ENCODE measurements at places on chromosomes 5 and 9.

DNA sequence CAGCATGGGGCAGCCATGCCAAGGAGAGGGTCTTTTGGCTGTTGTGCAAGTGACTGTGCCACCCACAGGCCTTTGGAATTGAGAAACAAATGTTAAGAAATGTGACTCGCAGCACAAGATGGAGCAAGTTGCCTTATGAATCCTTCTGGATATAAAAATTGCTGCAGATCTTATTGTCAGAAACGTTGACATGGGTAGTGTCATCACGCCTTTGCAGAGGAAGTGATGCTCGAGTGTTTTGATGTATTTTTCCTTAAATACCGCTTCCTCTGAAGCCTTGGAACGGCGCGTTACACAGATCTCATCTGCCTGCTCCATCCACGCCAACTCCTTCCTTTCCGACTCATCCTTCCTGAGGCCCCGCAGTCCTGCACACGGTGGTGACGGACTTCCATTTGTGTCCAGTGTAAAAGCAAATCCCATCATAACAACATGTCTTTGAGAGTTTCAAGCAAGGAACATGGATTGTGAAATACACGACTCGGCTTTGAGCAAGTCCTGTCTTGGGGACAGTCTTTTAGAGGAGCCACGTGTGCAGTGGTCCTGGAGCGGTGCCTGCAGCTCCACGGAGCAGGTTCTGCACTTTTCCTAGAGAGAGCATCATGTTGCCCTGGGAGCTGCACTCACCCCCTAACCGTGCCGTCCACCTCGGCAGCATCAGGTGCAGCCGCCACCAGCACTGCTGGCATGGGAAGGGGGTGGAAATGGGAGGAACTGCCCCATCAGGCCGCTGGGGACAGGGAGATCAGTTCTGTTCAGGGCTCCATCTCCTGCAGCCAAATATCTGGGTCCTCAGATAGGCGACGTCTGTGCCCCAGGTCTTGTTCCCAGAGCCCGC lies 15.1 kb downstream of the ROPN1L start:
- no peak for DNase-seq

- DNase-seq = no peak
Observed at GRCh38 chr5:102958481-102959011, 161.4 kb downstream of the GIN1 start.

DNA sequence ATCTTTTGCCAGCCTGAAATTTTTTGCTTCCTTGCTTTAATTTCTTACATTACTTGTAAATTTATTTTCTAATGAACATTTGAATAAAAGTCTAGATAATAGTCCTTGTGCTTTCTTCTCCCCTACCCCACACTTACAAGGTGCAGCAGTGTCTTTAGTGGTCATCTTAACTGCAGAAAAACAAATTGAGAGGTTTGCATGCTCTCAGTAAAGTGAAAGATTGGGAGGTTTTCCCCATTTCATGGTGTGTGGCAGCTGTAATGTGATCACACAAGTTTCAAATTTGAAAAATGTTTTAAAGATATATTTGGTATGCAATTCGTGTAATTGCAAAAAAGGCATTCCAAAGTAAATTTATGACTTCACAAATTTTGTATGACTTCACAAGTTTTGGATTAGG lies 14.7 kb downstream of the APC start:
- DNase-seq = no peak

- no peak for DNase-seq
Observed at GRCh38 chr5:60959156-60959555, 14.2 kb downstream of the NDUFAF2 start.

GRCh38 chr9:114154600-114155102 lies 686 bp upstream of the COL27A1 start:
- no peak for DNase-seq

GRCh38 chr9:84478996-84479395 lies 138.4 kb upstream of the SLC28A3 start:
- no peak for DNase-seq

- no peak for DNase-seq
Observed at GRCh38 chr9:93119953-93120845, 13.9 kb downstream of the NINJ1 start.

GRCh38 chr5:65047225-65047624 lies 278.5 kb downstream of the CWC27 start:
- no peak for DNase-seq

GRCh38 chr5:17487174-17487512 lies 10.9 kb upstream of the TAF11L2 start:
- DNase-seq = no peak

DNA sequence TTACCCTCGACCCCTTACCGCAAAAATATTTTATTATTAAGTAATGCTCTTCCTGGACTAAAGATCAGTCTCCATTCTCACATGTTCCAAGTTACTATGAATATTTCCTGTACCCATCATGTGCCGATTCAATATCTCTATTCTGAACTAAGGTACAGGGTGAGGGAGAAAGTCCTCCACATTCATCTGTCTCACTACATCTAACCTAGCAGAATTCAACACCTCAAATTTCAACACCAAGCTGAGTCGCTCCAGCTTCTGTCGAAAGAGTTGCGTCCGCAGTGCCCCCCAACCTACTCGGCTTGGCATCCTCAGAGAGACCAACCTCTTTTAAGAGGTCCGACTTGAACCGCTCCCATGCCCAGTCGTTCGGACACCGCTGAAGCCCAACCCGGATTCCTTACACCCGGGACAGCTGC lies 1.0 kb downstream of the CERT1 start:
- DNase-seq = no peak

- no peak for DNase-seq
Observed at GRCh38 chr9:70260606-70261005, 1.8 kb downstream of the SMC5 start.

DNA sequence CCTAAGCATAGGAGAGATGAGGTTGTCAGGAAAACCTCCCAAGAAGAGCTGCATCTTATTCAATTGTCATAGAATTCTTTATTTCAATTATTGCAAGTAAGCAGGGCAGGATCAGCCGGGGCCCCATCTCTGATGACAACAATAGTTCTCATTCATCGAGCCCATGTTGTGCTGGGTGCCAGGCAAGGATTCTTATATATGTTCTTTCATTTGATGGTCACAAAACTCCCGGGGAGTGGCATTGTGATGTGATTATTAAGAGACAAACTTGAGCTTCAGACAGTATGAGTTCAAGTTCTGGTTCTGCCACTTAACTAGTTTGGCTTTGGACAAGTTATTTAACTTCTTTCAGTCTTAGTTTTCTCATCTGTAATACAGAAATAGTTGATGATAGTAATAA lies 8.5 kb downstream of the FUBP3 start:
- no peak for DNase-seq

DNA sequence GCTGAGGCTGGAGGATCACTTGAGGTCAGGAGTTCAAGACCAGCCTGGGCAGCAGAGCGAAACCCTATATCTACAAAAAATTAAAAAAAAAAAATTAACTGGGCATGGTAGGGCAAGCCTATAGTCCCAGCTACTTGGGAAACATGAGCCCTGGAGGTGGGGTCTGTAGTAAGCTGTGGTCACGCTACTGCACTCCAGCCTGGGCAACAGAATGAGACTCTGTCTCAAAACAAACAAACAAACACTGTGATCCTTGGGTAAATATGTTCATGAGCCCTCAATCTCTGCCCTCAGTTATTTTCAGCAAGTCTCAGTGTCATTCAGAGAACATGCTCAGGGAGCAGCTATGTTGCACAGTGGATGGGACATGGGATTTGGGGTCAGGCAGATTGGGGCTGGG lies 76.2 kb downstream of the PTTG1 start:
- DNase-seq = no peak

GRCh38 chr5:95380103-95380628 lies 11.0 kb upstream of the FAM81B start:
- no peak for DNase-seq

GRCh38 chr9:120778758-120779157 lies 14.5 kb downstream of the FBXW2 start:
- no peak for DNase-seq

- no peak for DNase-seq
Observed at GRCh38 chr9:7507566-7508270, 291.9 kb downstream of the DMAC1 start.

DNA sequence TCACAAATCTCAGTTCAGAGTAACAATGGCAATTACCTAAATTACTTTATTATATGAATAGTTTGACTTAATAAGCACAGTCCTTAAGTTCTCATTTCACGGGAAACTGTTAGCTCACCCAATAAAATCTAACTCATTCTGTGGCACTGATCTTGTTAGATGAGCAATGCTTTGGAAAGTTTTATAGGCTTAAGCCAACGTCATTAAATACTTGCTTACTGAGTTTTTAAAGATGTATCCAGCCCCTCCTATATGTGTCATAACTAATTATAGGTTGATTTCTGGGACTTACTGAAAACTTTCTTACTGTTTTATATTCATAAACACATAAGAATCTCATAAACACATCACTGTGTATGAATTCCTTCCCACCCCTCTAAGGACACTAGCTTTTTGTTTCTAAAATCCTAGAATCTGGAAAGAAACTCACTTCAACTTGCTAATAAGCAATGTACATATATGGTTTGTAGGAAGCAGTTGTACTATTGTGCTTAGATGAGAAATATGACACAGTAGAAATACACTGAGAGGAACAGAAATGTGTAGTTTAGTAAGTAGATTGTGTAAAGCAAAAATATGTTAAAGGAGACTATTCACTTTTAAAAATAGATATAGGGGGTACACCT lies 14.1 kb upstream of the MARCOL start:
- no peak for DNase-seq

DNA sequence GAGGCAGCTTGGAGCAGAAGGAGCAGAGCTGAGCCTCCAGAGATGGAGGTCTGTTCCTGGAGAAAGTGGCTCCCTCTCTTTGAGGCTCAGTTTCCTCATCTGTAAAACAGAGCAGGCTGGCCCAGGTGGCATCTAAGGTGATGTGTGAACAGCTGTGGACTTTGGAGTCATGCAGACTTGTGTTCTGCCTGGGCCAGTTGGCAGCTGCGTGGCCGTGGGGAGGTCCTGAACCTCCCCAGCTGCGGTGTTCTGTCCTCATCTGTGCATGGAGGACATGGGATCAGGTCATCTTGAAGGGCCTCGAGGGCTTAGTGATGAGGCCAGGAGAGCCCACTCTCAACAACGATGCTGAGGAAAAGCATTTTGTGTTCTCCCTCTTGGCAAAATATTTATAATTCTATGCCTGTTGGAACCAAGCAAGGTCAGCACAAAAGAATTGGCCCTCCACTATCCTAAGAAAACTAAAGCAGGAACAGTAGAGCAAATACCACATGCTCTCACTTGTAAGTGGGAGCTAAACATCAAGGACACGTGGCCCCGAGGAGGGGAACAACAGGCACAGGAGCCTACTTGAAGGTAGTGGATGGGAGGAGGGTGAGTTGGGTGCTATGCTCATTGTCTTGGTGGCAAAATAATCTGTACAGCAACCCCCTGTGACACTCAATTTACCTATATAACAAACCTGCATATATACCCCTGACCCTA lies 63.2 kb upstream of the COL15A1 start:
- DNase-seq = no peak

DNA sequence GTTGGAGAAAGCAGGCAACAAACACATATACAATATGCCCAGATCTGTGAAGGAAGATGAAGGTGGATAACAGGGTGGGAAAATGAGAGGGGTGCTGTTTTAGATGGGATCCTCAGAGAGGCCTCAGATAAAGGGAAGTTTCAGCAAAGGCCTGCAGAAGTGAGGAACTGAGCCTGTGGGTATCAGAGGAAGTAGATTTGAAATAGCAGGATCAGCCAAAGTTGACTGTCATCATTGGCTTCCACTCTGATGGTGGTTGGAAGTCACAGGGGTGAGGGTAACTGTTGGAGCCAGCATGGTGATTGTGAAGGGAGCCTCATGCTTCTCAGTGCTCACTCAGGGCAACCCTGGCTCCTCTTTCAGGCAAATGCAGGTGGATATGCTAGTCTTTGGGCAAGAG lies 607.2 kb upstream of the CLINT1 start:
- no peak for DNase-seq

DNA sequence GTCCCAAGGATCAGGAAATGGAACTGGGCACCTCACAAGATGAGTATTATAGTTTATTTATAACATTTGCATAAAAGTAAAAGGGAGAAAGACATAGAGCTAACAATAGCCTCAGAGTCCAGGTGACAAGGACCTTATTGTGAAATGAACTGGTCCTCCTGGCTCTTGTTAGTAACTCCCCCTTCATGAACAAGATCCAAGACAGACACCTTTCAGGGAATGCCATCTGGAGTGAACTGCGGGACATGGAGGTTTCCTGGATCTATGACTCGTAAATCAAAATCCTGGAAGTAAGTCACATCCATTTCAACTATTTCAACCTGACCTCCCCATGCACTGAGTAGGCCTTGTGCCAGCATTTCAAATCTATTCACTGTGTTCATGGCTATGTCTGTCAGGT lies 129.5 kb upstream of the GAS1 start:
- DNase-seq = no peak

- no peak for DNase-seq
Observed at GRCh38 chr5:13766236-13766635, 178.3 kb downstream of the DNAH5 start.

DNA sequence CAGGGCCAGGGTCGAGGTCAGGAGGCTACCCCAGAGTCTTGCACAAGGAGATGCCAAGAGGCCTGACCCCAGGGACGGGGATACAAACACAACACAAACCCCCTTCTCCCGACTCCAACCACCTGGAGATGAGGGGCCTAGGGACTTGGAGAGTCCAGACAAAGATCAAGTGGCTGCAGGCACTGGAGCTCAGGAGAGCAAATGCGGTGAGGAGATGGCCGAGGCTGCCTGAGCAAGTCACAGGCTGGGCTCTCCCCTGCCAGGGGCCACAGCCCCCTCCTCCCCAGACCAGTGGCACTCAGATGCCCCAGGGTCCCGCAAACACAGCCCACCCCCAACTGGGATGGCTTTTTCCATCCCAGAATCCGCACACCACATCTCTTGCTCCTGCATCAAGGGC lies 15.8 kb downstream of the SH3GLB2 start:
- no peak for DNase-seq

DNA sequence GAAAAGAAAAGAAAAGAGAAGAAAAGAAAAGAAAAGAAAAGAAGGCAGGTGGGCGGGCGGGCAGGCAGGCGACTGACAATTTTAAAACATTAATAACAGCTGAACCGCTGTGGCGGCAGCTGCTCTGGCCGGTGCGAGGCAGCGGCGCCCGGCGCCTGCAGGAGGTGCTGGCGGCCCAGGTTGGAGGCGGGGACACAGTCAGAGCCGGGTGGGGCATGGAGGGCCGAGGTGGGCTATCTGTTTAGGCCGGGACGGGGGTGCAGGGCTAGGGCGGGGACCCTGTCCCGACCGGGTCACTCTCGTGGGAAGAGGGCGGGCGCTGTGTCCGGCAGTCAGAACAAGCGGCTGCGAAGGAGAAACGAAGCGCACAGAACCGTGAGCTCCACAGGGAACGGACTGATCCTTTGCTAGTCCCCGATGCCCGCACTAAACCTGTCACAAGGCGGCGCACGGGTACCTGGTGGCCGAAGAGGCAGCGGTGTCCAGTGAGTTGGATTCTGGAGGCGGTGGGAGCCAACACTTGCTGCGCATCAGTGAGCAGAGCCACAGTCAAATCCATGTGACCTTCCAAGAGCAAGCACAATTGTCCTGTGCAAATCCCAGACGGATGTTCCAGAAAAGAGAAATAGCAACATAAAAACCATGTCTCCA lies 13.6 kb upstream of the ALDOB start:
- peak; percentile 17 for DNase-seq

GRCh38 chr9:113290052-113290607 lies 13.0 kb downstream of the RNF183 start:
- DNase-seq = no peak

- no peak for DNase-seq
Observed at GRCh38 chr5:93723005-93723404, 18.4 kb downstream of the POU5F2 start.
